Left renal pelvis (tissue), 4 donors: ENCODE measurements at places on chromosomes 4 and X. TPM values are rescaled to one million over a fixed set of nuclear protein-coding genes. Genes with fewer than 3 reads are reported as not detected.
A peak's percentile ranks its signal among the peaks of the same experiment; 100 is the strongest.

Gene PAQR3
- 26.9 TPM for polyA plus RNA-seq

Gene SLC7A11
- 2.3 TPM for polyA plus RNA-seq

Gene SPIN2A
- 4.1 TPM for polyA plus RNA-seq

DNA sequence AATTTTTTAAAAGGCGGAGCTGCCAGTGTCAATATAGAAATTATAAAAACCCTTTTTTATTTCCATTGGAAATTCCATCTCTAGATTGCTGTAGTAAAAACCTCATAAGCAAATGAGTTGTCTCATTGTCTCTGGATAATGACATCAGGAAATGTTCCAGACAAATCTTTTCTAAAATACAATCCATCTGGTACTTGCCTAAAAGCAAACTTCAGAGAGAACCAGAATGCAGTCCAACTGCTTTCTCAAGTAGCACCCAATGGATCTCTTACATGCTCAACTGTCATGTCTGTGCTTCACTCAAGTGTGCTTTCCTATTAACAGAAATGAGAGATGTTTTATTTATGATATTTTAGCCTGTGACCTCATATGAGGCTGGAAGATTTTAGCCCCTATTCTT lies 399.6 kb upstream of the NDST3 start:
- no peak for DNase-seq

- DNase-seq = no peak
Measured at GRCh38 chrX:24262309-24262708, 51.6 kb downstream of the SUPT20HL2 start.

GRCh38 chr4:76559236-76560071 lies 124.4 kb downstream of the SHROOM3 start:
- DNase-seq = no peak

DNA sequence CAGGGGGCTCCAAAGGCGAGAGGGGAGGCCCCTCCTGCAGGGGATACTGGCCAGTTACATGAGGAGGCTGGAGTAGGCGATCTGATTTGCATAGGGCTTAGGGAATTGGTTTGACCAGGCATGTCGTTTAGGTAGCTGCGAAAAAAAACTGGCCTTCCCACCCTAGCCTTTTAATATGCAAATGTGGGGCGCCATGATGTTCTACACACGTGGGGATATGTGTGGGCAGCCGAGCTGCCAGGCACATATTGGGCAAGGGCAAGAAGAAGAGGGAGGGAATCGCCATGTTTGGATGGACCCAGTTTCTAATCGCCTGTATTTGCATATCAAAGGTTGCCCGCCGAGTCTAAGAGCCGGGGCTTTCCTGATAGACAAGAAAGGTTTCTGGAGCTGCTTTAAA lies 121.3 kb downstream of the PRKX start:
- DNase-seq = no peak

DNA sequence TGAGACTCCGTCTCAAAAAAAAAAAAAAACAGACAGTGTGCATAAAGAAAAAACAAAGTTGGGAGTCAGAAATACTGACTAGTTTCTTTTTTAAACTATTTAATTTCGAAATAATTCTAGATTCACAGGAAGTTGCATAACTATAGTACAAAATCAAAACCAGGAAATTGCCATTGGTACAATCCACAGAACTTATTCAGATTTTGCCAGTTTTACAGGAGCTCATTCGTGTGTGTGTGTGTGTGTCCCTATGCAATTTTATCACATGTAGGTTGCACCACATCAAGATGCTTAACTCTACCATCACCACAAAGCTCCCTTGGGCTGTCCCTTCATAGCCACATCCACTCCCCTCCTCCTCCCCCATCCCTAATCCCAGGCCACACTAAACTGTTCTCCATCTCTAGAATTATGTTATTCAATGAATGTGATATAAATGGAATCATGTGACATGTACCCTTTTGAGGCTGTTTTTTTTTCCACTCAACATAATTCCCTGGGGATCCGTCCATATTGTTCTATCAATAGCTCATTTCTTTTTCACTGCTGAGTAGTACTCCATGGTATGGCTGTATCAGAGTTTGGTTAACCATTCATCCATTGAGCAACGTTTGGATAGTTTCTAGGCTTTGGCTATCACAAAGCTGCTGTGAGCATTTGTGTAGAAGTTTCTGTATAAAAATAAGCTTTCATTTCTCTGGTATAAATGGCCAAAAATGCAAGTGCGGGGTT lies 16.3 kb upstream of the DDX3X start:
- DNase-seq = no peak

- no peak for DNase-seq
Measured at GRCh38 chr4:14428125-14428524, 574.2 kb upstream of the CPEB2 start.

DNA sequence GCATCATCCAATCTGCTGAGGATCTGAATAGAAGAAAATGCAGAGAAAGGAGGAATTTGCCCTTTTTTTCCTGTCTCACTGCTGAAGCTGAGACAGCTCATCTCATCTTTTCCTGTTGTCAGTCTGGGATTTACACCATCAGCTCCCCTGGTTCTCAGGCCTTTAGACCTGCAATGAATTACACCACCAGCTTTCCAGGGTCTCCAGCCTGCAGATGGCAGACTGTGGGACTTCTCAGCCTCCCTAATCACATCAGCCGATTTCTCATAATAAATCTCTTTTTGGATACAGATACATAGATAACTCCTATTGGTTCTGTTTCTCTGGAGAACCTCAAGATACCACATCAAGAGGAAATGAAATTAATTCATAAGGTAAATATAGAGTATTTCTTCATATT lies 134.6 kb upstream of the MAB21L2 start:
- no peak for DNase-seq

Gene TACR3
- polyA plus RNA-seq = 0.22 TPM

Gene PNMA5
- polyA plus RNA-seq = not detected

- no peak for DNase-seq
Measured at GRCh38 chr4:83920375-83920774, 384.5 kb downstream of the GPAT3 start.

DNA sequence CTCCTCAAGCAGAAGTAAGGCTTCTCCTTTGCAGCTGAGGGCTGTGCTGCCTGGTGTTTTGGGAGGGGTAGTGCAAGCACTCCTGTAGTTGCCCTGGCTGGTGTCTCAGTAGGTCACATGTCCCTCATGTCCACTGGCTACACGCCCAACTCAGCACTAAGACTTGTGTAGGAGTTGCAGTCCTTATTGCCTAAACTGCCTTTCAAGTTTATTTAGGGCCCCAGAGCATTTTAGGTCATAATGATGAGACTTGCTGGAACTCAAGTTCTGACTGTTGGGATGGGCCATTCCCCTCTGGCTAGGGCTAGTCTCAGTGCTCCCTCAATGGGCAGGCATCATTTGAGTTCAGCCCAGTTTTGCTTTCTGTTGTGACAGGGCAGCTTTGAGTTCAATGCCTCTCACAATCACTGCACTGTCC lies 44.1 kb downstream of the PPM1K start:
- DNase-seq = no peak

- no peak for DNase-seq
Measured at GRCh38 chr4:184300816-184301215, 83.1 kb upstream of the ENPP6 start.

DNA sequence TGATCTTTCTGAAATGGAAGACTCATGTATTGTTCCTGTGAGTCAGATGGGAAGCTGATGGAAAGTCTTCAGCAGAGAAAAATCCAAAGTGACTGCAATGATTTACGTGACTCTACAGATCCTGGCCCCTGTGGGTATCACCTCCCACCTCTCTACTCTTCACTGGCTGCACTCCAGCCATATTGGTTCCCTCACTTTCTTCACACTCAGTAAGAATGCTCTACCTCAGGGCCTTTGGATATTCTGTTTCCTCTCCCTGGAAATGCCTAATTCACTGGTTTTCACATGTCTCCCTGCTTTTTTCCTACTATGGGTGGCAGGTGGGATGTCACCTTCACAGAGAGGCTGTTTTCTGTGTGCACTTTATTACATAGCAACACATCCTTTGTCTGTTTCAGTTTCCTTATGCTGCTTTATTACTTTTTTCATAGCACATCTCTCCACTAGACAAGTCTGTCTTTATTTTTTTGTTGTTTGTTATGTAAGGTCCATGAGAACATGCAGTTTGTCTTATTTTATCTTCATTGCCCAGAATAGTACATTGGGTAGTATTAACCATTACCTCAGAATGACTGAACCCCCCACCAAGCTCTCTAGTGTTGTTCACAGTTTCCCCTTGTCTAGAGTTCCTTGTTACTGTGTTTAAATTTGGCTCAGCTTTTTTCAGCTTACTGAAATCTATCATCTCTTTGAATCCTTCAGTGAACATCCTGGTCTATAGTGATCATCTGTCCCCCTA lies 57.6 kb upstream of the CLNK start:
- no peak for DNase-seq

DNA sequence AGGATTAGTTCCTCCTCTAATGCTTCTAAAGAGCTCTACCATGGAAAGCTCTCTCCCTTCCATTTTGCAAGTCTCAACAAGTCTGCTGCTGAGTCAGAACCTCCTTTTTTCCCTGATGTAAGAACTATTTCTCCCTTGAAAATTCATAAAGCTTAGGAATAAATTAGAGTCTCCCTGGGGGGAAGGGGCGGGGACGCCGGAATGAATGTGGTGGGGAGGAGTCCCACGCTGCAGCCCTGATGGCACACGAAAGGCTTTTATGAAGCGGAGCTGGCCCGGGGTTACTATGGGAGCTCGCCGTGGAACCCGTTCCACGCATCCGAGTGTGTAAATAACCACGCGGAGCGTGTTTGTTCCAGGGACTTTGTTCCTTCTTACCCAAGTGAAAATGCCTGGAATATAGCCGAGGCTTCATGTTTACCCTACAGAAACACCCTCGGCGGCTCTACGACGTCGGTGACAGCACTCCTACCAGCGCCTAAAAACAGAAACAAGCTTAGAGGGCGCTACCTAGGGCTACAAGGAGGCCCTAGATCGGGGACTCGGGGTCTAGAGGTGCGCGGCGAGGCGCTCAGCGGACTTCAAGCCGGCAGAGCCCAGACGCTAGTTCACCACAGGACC lies 923 bp upstream of the CPEB2 start:
- peak; percentile 61 for DNase-seq

DNA sequence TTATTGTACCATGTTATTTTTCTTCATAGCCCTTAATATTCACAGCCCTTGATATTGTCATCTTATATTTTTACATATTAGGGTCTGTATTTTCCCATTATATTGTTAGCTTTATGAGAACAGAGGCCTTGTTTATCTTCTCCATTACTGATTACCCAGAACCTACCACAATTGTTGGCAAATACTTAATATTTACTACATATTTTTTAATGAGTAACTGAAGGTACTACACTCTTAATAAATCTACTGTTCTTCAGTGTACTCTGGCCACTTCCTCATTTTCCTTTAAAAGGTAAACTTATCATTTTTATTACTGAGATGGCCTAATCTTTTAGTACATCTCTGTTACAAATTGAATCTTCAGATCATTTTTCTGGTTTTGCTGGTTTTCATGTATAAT lies 133.5 kb downstream of the COL4A5 start:
- DNase-seq = no peak

Gene IBSP
- polyA plus RNA-seq = 0.37 TPM

- DNase-seq = no peak
Measured at GRCh38 chr4:174983128-174983750, 65.1 kb downstream of the ADAM29 start.

DNA sequence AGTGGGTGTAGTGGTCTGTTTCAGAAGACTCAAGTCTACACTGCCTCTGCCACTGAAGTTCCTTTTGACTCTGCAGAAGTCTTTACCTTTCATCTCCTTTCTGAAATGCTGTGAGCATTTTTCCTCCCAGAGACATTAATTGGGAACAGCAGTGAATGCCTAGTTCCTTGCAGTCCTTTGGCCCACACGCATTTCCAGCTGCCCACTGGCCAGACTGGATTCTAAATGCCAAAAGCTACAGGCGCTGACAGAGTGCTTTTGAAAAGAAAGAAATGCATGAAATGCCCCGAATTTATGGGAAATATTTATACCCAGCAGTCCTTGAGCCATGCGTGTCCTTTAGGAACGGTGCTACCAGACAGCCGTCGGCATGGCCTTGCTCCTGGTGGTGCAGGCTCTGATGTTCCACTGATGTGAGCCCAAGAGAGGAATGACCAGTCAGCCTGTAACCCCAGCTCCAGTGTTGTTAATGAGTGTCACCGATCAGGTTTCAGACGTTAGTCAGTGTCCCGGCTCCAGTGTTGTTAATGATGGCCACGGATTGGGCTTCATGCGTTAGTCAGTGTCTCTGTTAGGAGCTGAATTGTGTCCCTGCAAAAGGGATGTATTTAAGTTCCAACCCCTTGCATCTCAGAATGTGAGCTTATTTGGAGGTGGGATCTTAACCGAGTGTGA lies 132.6 kb downstream of the TBL1X start:
- no peak for DNase-seq

- no peak for DNase-seq
Measured at GRCh38 chr4:54726907-54727306, 69.2 kb downstream of the KIT start.

Gene SSX4B
- polyA plus RNA-seq = not detected

- DNase-seq = no peak
Measured at GRCh38 chr4:42501624-42502401, 104.5 kb downstream of the SHISA3 start.

DNA sequence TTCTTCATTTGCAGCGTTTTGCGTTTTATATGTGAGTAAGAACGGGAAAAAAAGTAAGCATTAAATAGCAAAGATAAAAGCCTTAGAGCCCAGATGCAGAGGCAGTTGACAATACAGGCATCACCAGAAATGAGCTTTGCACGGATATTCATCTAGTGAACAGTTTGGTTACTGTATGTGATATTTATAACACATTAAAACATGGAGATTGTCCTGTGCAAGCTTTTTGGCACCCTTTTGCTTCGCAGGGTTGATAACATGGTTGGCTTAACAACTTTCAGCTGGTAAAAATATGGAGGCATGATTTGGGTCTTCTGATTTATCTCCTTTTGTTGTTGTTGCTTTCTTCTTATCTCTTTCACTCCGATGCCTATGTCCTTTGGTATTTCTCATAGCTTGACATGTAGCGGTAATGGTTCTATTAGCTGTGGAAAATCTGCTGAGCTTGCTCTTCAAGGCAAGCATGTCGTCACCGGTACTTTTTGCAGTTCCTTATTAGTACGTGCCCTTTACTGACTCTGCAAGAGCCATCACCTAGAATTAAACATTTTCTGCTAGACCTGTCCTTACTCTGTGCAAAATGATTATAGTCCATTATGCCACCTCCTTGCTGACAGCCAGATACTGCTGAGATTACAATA lies 102.9 kb downstream of the PCDH7 start:
- DNase-seq = no peak

- no peak for DNase-seq
Measured at GRCh38 chr4:88211473-88212252, 53.2 kb upstream of the ABCG2 start.

DNA sequence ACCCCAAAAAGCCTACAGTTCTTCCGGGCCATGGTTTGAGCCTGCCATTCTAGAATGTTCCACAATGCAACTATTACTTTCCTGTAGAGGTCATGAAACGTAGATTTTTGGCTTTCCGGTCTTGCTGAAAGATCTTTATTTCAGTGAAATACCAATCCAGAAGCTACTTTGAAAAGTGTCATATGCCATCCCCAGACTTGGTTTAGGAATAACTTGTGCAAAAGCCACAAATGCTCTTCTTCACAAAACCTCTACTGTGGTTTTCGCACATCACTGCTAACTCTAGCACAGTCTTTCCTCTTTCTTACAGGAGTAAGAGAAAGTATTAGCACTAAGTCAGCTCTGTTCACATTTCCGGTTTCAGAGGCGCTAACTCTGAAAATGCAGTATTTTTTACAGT lies 12.7 kb upstream of the CD40LG start:
- no peak for DNase-seq

Gene NDP
- 1.7 TPM for polyA plus RNA-seq

- DNase-seq = no peak
Measured at GRCh38 chr4:114980932-114981708, 132.3 kb downstream of the NDST4 start.

Gene CCKAR
- polyA plus RNA-seq = 0.10 TPM

GRCh38 chr4:104163820-104164219 lies 330.9 kb downstream of the CXXC4 start:
- DNase-seq = no peak
